ENCODE measurements at places on chromosomes 2 and 18.

- peak; percentile 77 for DNase-seq
These were observed 51.2 kb upstream of the ALPP start for GRCh38 chr2:232327105-232328031.

DNA sequence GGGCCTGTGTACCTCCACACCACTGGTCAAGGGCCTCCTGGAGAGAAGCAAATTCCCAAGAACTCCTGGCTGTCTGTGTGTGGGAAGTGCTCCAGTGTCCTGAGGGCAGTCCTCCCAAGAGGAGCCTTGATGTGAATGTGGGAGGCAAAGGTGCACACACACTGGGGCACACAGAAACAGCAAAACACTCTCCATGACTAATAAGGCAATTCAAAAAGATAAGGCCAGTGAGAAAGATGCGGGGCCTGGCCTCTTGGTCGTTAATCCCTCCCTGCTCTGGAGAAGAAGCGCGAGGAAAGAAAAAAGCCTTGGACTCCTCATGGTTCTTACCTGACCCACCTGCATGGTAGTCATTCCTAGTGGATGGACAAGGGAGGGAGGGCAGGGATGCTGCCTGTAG, 373.2 kb downstream of the SLC4A3 start:
- DNase-seq: no peak

- peak; percentile 64 for DNase-seq
These were observed 96.7 kb downstream of the ASB1 start for GRCh38 chr2:238523158-238524110.

- DNase-seq: no peak
These were observed 59.6 kb upstream of the LINC00305 start for GRCh38 chr18:64208516-64208915.

DNA sequence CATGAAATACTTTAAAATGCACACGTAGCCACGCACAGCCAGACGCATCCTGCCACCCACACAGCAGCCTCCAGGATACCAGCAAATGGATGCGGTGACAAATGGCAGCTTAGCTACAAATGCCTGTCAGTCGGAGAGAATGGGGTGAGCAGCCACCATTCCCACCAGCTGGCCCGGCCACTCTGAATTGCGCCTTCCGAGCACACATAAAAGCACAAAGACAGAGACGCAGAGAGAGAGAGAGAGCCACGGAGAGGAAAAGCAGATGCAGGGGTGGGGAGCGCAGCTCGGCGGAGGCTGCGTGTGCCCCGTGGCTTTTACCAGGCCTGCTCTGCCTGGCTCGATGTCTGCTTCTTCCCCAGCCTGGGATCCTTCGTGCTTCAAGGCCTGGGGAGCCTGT, 4.1 kb downstream of the INHBB start:
- DNase-seq: no peak

DNA sequence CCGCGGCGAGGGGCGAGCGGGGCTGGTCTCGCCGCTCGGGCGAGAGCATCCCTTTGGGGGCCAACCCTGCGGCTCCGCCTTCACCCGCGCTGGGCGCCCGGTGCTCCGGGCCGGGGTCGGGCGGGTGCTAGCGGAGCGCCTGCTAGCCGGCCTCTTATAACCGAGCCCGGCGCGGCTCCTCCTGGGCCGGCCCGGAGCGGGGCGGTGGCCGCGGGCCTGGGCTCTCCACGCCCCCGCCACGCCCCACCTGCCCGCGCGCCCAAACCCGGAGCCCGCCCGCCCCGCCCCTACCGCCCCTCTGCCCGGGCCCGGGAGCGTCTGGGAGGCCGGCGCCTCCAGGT, at the start of gene FOXI3:
Gene FOXI3 (minus strand): TSS at position 129 of the 341 bp plus-strand sequence. CDS start 158 bp downstream, outside the sequence.
- DNase-seq: no peak

GRCh38 chr2:28352104-28352503, 40.6 kb upstream of the FOSL2 start:
- DNase-seq: no peak

DNA sequence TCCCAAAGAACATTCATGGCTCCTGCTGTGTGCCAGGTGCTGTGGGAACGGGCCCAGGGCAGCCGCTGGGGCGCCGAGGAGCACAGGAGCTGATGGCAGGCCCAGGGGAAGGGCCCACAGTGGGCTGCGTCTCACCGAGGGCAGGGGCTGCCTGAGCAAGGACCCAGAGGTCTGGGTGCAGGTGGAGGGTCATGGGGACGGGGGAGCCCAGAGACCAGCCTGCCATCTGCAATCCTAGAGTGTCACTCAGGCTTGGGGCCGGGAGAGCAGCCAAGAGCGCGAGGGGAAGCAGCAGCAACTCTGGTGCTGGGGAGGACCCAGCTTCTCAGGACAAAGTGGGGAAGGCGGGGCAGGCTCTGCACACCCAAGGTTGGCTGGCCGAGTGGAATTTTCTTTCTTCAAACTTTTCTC, 207.4 kb downstream of the HDAC4 start:
- DNase-seq: no peak

- no peak for DNase-seq
These were observed 218.7 kb downstream of the CMPK2 start for GRCh38 chr2:6647046-6647445.

- DNase-seq: no peak
These were observed 3.1 kb downstream of the STK39 start for GRCh38 chr2:168244318-168244717.

DNA sequence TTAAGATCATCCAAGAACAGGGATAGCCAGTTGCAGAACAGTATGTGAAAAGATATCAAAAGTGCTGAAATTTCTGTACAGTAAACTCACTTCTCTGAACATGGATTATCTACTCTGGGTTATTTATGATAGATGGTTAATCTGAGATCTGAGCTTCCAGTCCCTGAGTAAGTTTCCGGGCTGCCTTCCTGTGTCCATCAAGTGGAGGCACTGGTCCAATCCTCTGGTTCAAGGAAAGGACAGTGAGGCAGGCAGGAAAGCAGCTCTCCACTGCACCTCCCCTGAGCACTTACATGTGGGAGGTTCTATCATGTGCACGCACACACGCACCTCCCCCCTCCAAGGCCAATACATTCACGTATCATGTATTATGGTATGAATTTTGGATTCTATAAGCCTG, 32.5 kb downstream of the GPR45 start:
- no peak for DNase-seq

- no peak for DNase-seq
These were observed 53.0 kb downstream of the POLR1A start for GRCh38 chr2:86052676-86053075.

DNA sequence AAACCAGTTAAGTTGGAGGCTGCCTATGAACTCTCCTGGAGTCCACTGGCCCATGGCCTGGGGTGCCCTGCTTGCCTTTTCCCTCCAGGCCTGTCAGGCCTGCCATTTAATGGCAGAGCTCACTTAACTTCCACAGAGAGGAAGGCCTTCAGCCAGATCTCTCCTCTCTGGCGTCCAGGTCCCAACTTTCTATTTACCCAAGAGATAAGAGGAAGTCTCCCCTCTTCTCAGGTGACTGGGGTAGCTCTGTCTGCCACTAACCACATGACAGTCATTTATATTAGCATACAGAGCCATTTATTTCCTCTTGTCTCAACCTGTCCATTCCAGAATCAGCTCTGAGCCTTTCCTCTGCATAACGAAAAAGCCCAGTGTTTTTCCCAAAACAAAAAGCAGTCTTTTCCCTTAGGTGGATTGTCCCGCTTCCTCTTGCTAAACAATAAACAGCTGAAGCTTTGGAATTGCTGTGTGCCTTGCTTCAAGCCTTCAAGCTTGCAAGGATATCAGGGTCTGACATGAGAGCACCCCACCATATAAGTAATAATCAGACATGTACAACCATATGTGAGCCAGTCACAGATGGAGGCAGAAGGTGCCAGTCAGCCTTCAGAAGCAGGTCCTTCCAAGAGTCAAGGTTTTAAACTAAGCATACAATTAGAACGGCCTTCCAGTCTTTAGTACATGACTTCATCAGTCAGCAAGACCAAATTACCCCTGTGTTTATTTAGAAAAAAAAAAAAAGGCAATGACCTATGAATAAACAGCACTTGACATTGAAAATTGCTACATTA, 71.2 kb upstream of the STPG4 start:
- DNase-seq: no peak
